Stimulated activated CD8-positive, alpha-beta memory T cell treated with anti-CD3 and anti-CD28 coated beads, Interleukin-2, amount 100 ng/mL, for 48 hours (primary cell): ENCODE measurements at places on chromosomes 2 and 18.

- no peak for DNase-seq
These were observed 73.6 kb downstream of the SPHKAP start for GRCh38 chr2:228107846-228108245.

DNA sequence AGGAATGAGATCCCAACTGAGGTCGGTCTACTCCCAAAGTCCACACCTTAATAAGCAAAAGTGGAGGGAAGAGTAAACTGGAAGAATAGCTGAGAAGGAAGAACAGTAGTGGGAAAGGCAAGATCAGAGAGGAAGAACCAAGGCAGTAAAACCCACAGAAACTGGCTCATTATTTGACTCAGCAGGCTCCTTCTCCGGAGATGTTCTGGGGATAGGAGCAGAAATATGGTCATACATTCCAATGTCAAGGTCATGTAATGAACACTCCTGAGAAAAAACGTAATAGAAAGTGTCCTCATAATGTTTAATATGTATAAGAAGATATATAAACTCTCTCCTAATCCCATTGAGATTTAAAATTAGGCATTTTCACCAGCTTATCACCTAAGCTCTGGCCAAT lies 39.5 kb downstream of the STK39 start:
- DNase-seq, result no peak

DNA sequence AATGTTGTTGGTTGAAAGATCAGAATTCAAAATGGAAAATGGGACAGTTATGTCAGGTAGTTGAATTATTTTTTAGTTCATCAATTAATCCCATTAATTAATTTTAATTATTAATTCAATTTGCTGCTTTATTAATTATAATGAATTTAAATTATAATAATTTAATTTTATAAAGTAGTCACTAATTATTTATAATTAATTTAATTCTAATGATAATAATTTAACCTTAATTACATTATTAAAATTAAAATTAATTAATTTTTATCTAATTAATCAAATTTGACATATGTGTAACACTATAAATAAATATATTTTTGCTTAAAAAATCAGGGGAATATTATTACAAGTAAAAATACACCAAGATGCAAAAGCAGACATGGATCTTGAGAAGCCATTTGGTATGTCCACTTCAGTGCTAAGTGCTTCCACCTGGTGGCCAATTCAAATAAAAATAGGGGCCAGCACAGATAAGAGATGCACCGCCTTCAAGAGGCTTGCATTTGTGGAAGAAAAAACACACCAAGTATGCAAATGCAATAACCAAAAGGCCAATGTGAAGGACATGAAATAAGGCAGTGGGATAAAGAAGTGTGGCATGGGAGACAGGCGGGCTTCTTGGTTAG lies 73.2 kb downstream of the MBP start:
- no peak for DNase-seq

DNA sequence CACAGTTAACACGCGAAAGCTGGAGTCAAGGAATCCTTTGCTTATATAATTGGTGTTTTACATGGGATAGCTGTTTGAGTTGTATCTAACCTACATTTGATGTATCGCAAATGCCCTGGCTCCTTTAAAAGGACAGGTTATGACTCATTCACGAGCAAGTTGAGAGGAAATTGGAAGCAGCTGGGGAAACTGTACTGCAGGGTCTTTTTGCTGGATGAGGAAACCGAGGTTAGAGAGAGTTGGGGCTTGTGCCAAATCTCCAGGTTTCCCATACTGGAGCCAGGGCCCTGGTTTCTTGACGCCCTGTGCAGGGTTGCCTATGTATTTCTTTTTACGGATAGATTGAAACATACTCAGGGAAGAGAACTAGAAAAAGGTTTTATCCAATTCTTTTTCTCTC lies 60.0 kb upstream of the SPTBN1 start:
- DNase-seq, result no peak

DNA sequence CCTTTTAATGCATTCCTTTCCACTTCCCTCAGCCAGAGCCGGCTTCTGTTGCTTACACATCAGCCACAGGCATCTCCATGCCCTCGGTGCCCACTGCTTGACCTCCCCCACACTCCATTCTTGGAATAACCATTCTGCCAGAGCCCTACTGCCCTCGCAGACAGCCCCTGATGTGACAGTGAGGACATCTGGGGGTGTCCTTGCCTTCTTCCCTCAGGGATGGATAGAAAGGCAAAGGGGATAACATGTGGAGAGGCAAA lies 6.4 kb upstream of the NPPC start:
- no peak for DNase-seq

DNA sequence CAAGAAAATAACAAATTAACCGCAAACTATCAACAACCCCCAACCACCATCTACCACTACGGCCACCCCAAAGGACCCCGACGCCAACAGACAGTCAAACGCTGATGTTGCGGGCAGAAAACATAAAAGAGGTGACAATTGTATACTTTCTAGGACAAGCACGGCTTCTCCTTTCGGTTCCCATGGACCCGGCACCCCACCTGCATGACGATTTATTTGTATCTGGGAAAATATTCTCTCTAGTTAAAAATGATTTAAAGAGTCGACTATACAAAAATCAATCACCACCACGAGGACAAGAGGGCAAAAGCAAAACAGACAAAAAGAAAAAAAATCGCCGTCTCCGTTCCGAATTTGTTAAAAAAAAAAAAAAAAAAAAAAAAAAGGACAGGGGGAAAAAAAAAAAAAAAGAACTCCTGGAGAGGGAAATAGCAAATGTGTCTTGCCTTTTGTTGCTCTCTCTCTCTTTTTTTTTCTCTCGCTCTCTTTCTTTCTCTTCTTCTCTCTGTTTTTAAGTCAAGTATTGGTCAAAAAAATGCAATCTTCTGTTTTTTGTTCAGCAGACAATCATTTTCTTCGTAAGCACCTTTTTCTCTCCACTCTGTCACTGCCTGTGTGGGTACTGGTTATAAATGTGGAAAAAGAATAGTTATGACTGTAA lies 3.6 kb downstream of the SIX3 start:
- no peak for DNase-seq

DNA sequence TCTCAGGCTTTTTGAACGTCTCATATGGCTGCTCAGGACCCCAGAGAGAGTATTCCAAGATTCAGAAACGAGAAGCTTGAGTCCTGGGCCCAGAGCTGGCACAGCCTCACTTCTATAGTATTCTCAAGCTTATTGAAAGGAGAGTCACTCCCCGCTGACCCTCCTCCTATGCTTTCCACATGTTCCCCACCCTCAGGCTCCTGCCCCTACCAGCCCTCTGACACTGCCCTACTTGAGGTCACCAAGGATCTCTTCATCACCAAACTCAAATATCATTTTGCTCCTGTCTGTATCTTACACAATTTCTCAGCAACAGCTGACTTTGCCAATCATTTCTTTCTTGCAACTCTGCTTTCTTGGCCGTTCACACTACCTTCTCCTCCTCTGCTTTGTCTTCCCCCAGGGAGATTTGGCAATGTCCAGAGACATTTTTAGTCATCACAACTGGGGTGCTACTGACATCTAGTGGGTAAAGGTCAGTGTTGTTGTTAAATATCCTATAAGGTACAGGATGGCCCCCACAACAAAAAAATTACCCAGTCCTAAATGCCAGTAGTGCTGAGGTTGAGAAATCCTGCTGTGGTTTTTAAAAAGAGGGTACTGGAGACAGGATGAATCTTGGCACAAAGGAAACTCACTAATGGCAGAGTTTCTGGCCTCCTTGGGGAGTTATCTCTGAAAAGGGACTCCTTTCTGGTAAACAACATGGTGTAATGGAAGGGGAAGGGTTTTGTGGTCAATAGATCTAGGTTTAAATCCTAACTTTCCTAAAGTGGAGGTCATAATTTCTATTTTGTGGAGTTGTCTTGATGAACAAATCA lies 26.9 kb upstream of the INSIG2 start:
- no peak for DNase-seq

DNA sequence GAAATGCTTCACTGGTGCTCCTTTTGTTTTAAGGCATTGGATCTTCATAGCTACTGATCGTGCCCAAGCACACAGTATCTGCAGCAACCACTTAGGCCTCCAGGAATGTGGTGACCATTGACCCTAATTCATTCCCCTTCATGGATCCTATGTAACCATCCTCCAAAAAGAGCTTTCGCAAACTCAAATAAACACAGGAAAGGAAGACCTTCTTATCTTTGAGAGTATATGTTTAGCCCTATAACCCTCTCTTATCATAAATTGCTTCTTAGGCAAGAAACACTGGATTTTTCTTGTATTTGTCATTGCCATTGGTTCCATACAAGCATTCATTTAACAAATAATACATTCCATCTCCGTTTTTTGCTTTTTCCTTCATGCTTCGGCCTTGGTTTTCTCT lies 4.1 kb upstream of the TTR start:
- no peak for DNase-seq

DNA sequence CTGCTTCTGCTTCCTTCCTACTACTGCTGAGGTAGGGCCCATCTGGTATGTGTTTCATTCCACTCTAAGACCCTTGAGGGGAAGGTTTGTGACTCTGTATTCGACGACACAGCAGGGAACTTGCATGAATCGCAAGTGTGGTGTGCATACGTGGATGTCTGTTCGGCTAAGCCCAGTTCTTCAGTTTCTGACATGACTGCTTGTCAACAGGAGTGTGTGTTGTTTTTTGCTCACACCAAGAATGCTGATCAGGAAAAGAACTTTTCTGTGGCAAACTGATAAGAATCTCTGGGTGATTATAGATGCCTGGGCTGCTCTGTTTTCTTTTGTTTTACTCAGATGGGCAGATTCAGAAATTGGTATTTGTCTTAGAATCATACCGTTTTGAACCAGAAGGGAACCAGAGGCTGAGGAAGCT lies 22.0 kb downstream of the TNFRSF11A start:
- DNase-seq, result no peak

DNA sequence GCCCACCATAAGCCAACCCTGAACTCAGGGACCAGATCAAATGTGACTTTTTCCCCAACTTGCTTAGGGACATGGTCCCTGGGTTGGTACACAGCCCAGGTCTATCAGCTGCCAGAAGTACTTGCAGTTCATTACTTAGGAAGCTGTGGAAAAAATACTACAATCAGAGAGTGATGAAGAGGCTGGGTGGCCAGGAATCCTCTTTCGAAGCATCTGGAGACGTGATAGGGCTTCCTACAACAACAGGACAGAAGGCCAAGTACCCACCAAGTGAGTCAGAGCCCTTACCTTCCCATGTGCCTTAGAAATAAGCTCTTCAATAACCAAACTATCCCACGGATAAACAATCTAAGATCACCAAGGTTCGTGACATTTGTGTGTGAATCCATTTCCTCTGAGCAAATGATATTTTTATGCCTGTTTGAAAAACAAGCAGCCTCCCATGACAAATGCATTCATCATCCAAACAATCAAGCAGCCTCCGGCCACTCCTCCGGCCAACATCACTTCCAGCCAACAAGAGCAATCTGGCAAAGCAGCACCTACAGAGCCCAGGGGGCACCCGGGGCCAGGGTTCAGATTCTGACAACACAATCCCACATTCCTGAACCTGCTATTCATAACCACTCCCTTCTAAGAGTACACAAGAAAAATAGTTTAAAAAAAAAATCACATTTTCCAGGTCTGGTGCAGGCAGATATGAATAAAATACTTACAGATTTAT lies 26.4 kb downstream of the TBC1D8 start:
- DNase-seq, result no peak

GRCh38 chr2:88927128-88927527 lies 235.7 kb downstream of the RPIA start:
- DNase-seq, result no peak

DNA sequence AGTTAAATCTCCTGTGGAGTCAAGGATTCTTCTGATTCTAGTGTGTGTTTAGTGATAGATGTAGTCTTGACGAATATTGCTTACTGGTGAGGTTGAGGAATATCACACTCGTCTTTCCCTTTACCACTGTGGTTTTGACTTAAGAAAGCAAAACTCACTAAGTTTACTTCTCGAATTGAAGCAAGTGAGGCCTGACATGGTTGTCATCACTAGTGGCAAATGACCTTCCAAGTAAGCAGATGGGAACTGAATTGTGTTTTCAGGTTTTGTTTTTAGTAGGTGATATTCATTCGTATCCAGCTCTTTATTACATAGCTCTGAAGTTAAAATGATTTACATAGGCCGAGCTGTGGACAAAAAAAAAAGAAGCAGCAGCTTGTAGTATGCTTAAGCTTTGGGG lies 20.6 kb upstream of the DSG4 start:
- no peak for DNase-seq

- no peak for DNase-seq
These were observed 131.6 kb downstream of the RNF144A start for GRCh38 chr2:7048762-7049294.

GRCh38 chr18:50590593-50590992 lies 30.7 kb downstream of the MAPK4 start:
- DNase-seq, result no peak

DNA sequence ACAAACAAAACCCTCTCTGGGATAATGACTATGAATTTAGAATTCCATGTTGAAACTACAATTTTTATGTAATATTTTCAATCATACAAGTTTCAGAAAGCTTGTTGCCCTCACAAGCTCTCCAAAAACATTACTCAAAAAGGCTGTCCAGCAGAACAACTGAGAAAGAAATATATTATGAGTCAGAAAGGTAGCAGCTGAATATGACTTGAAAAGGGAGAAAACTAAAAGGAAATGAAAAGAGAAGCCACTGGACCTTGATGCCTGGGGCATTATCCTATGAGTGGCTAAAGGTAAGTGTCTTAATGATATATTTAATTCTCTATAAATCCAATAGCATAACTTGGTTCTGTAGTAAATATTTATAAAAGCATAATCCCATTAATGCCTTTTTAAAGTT lies 61.8 kb downstream of the NXPH2 start:
- no peak for DNase-seq

DNA sequence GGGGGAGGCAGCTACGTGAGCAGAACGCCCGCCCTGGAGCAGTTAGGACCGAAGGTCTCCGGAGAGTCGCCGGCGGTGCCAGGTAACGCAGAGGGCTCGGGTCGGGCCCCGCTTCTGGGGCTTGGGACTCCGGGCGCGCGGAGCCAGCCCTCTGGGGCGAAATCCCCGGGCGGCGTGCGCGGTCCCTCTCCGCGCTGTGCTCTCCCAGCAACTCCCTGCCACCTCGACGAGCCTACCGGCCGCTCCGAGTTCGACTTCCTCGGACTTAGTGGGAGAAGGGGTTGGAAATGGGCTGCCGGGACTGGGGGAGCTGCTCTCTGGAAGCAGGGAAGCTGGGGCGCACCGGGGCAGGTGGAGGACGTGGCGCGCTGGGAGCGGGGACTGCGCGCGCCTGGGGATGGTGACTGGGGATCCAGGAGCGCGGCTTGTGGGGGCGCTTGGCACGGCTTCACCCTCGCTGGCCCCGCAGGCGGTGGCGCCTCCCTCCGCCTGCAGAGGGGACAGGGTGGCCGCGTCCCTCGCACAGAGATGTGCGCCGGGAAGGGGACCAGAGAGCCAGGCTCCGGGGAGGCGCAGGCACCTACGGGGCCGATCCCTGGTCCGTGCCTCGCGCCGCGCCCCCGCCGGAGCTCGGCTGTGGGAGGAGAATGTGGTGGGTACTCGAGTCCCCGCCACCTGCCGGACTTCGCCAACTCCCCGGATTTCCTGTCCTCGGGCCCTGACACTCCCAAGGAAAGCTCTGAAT lies 688 bp downstream of the CDH20 start:
- no peak for DNase-seq
